ENCODE measurements at places on chromosomes 12 and 14.

GRCh38 chr12:93273834-93274564 is 103.7 kb upstream of the NUDT4 start:
- no peak for DNase-seq

DNA sequence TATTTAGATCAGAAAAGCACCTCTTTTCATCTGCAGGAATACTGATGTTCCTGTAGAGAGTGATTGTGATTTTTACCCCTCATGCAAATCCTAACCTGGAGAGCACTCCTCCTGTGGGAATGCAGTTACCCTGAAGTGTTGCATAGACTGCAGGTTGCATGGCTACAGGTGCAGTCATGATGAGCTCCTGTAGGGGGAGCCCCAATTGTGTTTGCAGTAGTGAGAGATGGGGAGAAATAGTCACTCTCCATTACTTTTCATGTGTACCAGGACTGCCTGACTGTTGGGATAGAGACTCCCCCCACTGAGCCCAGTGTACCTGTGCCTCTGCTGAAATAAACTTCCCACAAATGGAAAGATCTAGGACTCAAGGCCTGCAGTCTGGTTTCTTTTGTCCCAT is 1086.5 kb downstream of the SLC6A15 start:
- no peak for DNase-seq

DNA sequence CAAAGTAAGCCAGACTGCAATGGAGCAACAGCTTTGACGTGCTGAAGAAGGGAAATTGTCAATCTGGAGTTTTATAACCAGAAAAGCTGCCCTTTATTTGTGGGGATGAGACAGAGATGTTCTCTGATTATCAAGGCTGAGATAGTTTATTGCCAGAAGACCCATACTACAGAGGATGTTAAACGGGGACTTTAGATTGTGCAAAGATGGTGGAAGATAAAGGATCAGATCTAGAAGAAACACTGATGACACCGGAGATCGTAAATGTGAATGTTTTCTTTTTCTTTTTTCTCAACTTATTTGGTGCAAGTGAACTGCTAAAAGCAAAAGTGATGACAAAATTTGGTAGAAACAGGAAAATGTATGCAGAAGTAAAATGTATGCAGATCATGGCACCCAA is 178.3 kb upstream of the PLEKHG7 start:
- DNase-seq = no peak

DNA sequence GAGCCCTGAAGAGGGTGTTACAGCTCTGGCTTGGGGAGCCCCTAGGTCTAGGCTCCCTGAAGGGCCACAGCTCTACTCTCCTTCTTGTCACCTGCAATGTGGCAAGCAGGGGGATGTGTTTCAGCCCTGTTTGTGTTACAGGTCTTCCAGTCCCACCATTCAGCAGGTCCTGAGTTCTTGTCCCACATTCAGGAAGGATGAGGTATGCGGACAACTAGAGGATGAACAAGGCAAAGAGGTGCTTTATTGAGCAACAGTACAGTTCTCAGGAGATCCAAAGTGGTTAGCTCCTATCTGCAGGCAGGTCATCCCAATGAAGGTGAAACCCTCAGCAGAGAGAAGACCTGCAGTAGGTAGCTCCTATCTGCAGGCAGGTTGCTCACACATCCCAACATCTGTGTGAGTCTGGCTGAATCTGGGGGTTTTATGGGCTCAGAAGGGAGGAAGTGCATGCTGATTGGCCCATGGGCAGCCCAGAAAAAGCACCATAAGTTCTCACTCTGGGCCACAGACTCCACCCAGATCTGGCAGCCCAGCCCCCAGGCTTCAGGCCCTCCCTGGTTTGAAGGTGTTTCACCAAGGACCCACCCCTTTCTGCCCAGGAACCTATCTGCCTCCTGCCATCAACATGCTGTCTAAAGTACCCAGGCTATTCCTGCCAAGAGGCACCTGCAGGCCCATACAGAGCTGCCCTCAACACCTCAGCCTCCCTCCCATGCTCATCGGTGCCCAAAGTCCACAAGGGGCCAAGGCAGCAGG is 98.9 kb downstream of the NUAK1 start:
- DNase-seq = no peak

GRCh38 chr14:37384870-37385596 is 187.3 kb downstream of the MIPOL1 start:
- DNase-seq = no peak
